ENCODE measurements at places on chromosomes 12 and 14.

GRCh38 chr14:24595073-24595808 is 14.2 kb downstream of the GZMH start:
- no peaks in the 10 kb centered on the region for H3K4me1 ChIP-seq
- no peaks in the 10 kb centered on the region for H3K27me3 ChIP-seq
- H3K27ac ChIP-seq: no peak overlapping the region
- H3K36me3 ChIP-seq: no peaks in the 10 kb centered on the region
- no peak for DNase-seq
- no peak overlapping the region for H3K4me3 ChIP-seq

- H3K27me3 ChIP-seq: no peaks in the 10 kb centered on the region
- H3K4me1 ChIP-seq: no peaks in the 10 kb centered on the region
- H3K4me3 ChIP-seq: no peak overlapping the region
These were observed 23.5 kb upstream of the SMAGP start for GRCh38 chr12:51293696-51294095.

- H3K27me3 ChIP-seq: no peaks in the 10 kb centered on the region
- no peak overlapping the region for H3K27ac ChIP-seq
- no peak overlapping the region for H3K4me3 ChIP-seq
- DNase-seq: no peak
These were observed 144.9 kb upstream of the PELI2 start for GRCh38 chr14:55973285-55973800.

DNA sequence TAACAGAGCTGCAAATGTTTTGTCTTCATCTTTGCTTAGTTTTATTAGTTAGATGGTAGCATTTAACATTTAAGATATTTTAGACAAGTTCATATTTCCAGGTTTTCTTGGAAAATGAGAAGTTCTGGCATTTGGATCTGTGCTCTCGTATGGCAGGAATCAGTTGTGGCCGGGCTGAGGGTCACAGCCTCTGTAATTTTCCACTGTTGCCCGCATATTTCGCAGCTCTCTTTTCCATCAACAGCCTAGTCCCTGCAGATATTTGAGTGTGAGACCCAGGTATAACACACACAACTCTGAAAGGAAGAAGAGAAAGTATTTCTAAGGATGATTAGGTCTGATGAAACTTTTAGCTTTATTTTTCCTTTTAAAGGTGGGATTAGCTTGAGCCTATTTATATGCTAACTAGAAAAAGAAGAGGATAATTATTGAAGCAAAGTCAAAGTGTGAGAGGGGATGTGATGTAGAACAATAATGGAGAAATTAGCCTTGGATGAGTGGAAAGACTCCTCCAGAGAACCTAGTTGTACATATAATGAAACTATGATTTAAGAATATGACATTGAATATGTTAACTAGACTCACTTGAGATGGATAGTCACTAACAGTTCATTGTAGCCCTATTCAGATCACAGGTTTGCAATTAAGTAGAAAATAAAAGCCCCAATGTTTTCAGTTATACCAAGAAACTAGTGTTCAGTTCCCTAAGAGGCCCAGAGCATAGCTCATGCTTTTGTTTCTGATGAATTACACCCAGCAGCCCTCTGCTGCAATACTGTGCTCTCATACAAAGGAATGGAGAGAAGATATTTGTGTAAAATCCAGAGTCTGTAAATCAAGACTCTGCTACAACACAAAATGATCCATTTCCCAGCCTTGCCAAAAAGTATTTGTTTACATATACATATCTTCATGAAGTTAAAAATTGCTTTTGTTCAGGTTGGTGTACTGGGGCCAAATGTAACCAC is 158.4 kb downstream of the C12orf50 start:
- DNase-seq: no peak
- H3K36me3 ChIP-seq: no peaks in the 10 kb centered on the region
- H3K4me1 ChIP-seq: no peaks in the 10 kb centered on the region
- H3K27me3 ChIP-seq: no peaks in the 10 kb centered on the region

GRCh38 chr12:30926243-30927221 is at the start of gene TSPAN11:
TSPAN11 (plus strand) TSS chr12:30926748; CDS start chr12:30953992, 27,244 bp downstream.
- no peak within 1 kb of the TSS for H3K27ac ChIP-seq
- DNase-seq: peak; percentile 50
- H3K27me3 ChIP-seq: peaks cover 59% of the 10 kb centered on the region

DNA sequence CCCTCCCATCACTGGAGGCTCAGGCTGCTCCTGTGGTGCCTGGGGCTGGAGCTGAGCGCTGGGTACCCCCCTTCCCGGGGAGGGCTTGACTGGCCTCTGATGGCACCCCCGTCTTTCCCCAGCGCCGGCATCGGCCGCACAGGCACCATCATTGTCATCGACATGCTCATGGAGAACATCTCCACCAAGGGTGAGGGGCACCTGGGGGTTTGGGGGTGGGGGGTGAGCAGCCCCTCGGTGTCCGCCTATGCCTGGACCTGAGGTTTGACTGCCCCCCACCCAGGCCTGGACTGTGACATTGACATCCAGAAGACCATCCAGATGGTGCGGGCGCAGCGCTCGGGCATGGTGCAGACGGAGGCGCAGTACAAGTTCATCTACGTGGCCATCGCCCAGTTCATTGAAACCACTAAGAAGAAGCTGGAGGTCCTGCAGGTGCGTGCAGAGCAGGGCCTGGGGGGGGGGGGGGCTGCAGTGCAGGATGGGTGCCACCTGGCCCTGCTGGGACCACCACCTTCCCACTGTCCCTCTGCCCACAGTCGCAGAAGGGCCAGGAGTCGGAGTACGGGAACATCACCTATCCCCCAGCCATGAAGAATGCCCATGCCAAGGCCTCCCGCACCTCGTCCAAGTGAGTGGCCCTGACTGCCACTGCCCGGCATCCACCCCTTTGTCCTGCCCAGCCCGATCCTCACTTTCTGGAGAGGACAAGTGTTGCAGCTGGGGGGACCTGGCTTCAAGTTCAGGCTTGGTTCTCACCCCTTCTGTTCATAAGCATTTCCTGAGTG is 8.8 kb downstream of the PTPN6 start:
- no peaks in the 10 kb centered on the region for H3K27me3 ChIP-seq
- peak overlapping the region; percentile 77 for H3K27ac ChIP-seq
- H3K4me3 ChIP-seq: peak overlapping the region; percentile 64
- peaks cover 11% of the 10 kb centered on the region for H3K4me1 ChIP-seq

DNA sequence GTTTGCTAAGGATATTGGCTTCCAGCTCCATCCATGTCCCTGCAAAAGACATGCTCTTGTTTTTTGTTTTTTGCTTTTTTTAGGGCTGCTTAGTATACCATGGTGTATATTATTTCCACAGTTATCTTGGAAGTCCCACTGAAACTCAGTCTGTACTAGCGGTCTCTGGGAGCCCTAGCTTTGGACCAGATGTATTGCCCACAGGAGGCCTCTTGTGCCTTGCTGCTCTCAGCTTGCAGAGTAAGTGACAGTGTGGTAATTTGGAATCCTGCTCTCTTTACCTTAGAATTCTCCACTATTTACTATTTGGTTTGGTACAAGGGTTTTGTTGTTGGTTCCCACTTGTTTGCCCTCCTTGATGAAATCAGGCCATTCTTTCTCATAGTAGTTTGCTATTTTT is 1022.9 kb downstream of the LRFN5 start:
- no peak for DNase-seq
- H3K27me3 ChIP-seq: no peaks in the 10 kb centered on the region
- no peak overlapping the region for H3K27ac ChIP-seq
- no peaks in the 10 kb centered on the region for H3K36me3 ChIP-seq
- H3K4me3 ChIP-seq: no peak overlapping the region

DNA sequence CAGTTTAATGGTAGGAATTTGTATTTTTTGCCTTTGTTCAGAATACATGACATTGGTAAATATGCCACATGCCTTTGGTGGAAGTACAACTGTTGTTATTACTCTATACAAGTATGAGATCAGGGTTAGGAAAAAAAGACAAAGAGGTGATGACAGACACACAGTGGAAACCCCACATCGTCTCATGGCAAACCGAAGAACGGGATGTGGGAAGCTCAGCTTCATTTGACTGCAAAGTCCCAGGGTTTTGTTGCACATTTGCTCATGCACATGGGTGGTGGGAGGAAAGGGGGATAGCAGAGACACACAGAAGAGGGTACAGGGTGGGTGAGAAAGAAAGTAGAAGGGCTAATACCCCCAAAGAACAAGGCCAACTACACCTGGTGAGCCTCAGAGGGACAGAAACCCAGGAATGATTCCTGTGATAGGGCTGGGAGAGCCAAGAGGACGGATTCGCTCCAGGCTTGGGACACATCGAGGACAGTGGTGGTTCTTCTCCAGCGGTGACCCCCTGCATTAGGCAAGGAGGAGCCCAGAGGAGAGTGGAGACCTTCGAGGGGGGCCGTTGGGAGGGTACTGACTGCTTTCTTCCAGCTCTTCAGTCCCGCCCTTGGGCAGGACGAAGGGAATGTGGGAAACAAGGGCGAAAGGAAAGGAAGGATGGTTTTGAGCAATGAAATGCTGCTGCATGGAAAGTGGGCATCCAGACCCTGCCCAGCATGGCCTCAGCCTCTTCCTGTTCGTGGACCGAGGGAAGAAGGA is 8.1 kb downstream of the VAMP1 start:
- peaks cover 47% of the 10 kb centered on the region for H3K4me1 ChIP-seq
- H3K4me3 ChIP-seq: no peak overlapping the region
- DNase-seq: no peak
- peaks cover 10% of the 10 kb centered on the region for H3K36me3 ChIP-seq

GRCh38 chr12:61808856-61809255 is 451.3 kb upstream of the USP15 start:
- no peak for DNase-seq
- H3K27ac ChIP-seq: no peak overlapping the region
- no peak overlapping the region for H3K4me3 ChIP-seq
- no peaks in the 10 kb centered on the region for H3K36me3 ChIP-seq
- H3K4me1 ChIP-seq: no peaks in the 10 kb centered on the region
- H3K27me3 ChIP-seq: no peaks in the 10 kb centered on the region

DNA sequence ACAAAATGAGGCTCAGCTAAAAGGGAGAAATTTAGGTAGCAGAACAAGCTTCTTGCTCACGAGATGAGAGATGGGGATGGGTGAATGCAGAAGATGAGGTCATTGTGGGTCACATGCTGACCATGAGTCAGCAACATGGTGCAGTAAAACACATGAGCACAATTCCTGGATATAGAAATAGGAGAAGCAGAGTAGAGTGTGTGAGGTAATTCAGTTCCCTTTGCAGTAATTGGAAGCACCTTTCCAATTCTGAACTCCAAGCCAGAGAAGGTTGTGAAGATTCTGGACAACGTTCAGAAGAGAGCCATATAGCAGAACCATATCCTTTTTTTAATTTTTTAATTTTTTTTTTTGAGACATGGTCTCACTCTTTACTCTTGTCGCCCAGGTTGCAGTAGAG is 62.0 kb upstream of the LMNTD1 start:
- H3K4me3 ChIP-seq: no peak overlapping the region
- no peaks in the 10 kb centered on the region for H3K27me3 ChIP-seq
- peaks cover 4% of the 10 kb centered on the region for H3K4me1 ChIP-seq
- DNase-seq: peak; percentile 43

GRCh38 chr14:95307402-95308041 is 12.2 kb downstream of the CLMN start:
- DNase-seq: no peak
- H3K4me1 ChIP-seq: no peaks in the 10 kb centered on the region
- H3K36me3 ChIP-seq: no peaks in the 10 kb centered on the region
- H3K27me3 ChIP-seq: no peaks in the 10 kb centered on the region
- H3K27ac ChIP-seq: no peak overlapping the region

DNA sequence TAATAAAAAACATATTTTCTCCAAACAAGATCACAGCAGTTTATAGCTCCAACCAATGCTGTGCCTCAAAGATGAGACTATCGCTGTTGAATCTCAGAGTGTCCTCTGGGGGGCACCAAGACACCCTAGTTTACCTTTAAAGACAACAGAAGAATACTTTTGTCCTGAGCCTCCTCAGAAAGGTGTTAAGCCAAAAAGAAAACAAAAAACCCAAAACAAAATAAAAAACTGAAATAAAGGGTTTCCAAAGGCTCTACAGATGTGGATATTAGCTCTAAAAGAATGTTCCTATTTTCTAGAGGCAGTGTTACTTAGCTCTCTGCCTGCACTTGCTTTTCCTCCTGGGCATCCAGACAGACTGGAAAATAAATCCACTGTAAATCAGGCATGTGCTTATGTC is 86.9 kb upstream of the TTC7B start:
- H3K36me3 ChIP-seq: peaks cover 2% of the 10 kb centered on the region
- no peaks in the 10 kb centered on the region for H3K4me1 ChIP-seq
- DNase-seq: peak; percentile 73
- H3K27me3 ChIP-seq: no peaks in the 10 kb centered on the region
- H3K4me3 ChIP-seq: no peak overlapping the region
- H3K27ac ChIP-seq: no peak overlapping the region

- H3K27me3 ChIP-seq: no peaks in the 10 kb centered on the region
- no peak overlapping the region for H3K27ac ChIP-seq
- H3K4me3 ChIP-seq: no peak overlapping the region
These were observed 30.4 kb upstream of the PPP2R5E start for GRCh38 chr14:63573581-63573980.

- peaks cover 37% of the 10 kb centered on the region for H3K36me3 ChIP-seq
- H3K4me3 ChIP-seq: no peak overlapping the region
- H3K4me1 ChIP-seq: peaks cover 12% of the 10 kb centered on the region
- H3K27ac ChIP-seq: no peak overlapping the region
- peak; percentile 31 for DNase-seq
These were observed 49.0 kb downstream of the ZC3H14 start for GRCh38 chr14:88611878-88612277.

DNA sequence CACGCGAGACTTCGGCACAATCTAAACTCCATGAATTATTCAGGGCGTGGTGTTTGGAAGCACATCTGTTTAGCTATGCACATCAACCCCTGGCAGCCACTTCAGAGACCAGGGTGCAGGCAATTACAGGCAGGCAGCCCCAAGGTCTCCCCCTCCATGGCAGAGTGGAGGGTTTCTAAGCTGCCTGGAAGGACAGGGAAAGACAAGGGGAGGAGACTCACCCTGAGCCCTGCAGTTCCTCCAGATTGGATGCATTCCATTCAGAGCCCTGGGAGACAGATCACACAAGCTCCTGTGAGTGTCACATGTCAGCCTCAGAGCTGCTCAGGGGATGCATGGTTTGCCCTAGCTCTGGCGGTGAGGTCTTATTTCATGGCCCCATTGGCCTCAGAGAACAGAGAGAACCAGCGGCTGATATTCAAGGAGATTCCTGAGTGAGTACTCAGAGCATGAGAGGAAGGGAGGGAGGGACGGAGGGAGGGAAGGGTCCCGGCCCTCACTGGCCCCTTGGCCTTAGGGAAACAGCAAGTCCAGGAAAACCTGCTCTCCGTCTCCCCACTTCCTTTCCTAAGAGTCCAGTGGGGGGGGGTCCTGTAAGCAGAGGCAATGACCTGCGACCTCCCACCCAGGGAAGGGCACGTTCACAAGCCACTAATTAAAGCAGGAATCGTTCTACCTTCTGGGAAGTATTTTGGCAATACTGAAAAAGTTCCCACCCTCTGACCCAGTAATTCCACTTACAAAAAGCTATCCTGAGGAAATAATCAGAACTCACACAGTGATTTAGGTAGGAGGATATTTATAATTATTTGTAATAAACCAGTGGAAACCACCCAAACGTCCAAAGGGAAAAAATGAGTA is 55.1 kb downstream of the SSH1 start:
- H3K27me3 ChIP-seq: no peaks in the 10 kb centered on the region
- H3K4me3 ChIP-seq: no peak overlapping the region
- H3K27ac ChIP-seq: no peak overlapping the region
- peaks cover 3% of the 10 kb centered on the region for H3K4me1 ChIP-seq
- DNase-seq: no peak
- H3K36me3 ChIP-seq: peaks cover 73% of the 10 kb centered on the region

All from common myeloid progenitor, CD34-positive (primary cell).